ENCODE measurements at places on chromosomes 13 and 19.

DNA sequence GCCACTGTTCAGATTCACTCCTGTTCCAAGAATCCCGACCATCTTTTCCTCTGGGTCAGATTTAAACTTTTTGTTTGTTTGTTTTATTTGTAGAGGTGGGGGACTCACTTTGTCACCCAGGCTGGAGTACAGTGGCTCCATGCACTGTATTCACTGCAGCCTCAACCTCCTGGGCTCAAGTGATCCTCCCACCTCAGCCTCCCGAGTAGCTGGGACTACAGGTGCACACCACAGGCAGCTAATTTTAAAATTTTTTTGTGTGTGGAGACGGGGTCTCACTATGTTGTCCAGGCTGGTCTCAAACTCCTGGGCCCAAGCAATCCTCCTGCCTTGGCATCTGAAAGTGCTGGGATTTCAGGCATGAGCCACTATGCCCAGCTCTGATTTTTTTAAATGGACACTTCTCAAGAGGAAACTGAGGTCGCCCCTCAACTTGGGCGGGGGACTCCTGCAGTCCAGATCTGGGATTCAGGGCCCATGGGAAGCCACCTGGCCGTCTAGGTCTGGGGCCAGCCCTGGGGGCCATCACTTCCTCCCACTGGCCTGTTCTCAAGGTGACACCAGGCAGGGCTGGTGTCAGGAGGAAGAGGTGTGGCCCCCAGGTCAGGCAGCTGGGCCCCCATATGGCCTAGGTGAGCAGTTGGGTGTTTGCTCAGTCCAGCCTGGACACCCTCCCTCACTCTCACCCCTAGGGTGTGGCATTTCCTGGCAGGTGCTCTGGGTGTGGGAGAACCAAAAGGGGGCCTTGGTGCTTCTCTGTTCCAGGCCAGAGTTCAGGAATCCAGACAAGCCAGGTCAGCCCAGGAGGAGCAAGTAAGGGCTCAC, 1.3 kb downstream of the B3GNT3 start:
- no peak for DNase-seq

DNA sequence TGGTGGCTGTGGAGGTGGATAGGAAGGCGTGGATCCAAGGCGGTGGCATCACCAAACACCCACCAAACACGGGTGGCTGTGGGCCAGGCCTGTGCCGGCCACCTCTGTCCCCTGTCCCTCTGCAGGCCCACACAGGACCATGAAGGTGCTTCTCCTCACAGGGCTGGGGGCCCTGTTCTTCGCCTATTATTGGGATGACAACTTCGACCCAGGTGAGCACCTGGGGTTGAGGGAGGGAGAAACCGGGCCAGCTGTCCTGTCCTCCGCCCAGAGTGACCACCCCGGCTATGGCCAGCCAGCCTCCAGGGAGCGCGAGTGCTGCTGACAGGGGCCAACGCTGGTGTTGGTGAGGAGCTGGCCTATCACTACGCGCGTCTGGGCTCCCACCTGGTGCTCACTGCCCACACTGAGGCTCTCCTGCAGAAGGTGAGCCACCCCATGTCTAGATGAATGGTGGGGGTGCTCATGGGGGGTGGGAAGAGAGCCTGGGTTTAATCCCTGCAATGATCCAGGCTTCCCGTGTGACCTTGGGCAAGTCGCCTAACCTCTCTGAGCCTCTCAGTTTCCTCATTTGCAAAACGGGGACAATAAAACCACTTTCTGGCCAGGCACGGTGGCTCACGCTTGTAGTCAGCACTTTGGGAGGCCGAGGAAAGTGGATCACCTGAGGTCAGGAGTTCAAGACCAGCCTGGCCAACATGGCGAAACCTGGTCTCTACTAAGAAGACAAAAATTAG, 4.0 kb downstream of the HSD11B1L start:
- no peak for DNase-seq

DNA sequence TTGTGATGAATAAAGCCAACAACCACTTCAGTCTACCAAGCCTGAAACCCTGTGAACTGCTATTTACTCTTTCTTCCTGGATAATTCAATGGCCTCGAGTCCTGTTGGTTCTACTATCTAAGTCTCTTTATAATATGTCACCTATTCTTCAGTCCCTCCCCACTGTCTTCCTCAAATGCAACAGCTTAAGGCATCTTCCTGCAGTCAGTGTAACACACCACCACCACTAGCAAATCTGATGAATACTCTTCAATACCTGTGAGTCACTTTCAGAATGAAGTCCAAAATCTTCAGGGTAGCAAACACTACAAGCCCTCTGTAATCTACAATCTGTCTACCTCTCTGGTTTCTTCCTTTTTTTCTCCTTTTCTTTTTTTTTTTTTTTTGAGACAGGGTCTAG, 32.9 kb downstream of the ZDHHC20 start:
- no peak for DNase-seq

DNA sequence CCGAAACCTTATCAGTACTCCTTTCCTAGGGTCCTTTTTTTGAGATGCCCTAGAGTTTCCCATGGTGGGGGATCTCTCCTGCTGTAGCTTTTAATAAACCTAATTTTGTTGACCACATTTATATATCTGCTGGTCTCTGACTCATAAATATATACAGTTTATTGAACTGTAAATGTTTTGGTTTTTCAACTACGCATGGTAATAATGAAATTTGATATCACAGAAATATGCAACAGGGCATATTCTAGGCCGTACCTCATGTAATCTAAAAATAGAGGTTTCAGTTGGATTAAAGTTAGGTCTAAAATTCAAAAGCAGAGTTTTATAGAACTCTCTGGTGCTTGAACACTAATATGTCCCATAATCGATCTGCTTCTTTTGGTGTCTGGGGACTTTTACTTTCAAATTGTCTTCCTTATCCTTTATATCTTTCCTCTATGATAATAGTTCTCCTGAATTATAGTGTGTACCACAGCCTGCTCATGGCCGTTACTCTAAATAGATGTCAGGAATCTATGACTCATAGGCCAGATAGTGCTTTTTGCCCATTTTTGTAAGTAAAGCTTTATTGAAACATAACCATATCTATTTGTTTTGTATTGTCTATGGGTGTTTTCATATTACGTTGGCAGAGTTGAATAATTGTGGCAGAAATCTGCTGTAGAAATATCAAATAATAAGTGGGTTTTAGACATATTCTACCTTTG, 324.8 kb upstream of the PCDH9 start:
- DNase-seq, result no peak

- no peak for DNase-seq
Measured at GRCh38 chr13:27088619-27089018, 83.0 kb downstream of the USP12 start.

DNA sequence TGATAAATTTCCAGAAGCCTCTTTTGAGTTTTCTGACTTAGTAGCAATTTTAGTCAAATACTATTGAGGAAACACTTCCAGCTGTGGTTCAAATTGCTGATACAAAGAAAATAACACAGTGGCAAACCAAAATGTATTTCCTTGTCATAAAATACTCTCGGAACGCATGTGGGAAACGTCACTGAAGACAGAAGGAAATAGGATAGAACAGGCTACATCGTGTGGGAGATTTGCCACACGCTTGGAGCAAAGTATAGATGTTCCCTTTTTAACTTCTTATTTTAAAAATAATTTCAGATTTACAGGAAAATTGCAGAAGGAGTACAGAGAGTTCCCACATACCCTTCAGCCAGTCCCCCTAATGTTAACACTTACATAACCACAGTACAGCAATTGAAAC, 88.8 kb downstream of the ING1 start:
- no peak for DNase-seq

GRCh38 chr13:28626266-28626665, 32.7 kb upstream of the POMP start:
- no peak for DNase-seq

- no peak for DNase-seq
Measured at GRCh38 chr13:75787249-75787928, 151.3 kb downstream of the LMO7 start.

- DNase-seq, result peak; percentile 68
Measured at GRCh38 chr13:46179491-46179908, 2.5 kb downstream of the LCP1 start.

DNA sequence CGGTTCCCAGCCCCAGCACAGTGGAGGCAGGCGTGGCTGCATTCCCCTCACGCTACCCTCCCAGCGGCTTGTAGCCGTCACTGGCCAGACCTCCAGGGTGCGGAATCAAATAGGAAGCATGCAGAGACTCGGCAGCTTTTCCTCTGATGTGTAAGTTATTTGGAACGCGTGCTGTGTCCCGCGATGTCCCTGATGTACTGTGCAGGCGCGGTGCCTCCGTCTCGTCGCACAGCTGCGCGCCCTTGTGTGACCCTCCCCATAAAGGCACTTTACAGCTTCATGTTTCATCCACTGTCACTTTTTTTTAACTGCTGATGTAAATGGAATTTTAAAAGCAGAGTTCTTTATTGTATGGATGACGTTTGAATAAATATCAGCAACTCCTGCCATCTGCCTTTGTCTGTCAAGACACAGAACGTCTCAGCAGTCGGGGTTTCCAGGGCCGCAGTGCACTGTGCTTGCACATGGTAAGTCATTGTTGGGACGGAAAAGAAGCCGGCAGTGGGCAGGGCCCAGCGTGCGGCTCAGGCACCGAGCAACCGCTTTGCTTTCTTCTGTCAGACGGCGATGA, 7.3 kb upstream of the F7 start:
- DNase-seq, result no peak

DNA sequence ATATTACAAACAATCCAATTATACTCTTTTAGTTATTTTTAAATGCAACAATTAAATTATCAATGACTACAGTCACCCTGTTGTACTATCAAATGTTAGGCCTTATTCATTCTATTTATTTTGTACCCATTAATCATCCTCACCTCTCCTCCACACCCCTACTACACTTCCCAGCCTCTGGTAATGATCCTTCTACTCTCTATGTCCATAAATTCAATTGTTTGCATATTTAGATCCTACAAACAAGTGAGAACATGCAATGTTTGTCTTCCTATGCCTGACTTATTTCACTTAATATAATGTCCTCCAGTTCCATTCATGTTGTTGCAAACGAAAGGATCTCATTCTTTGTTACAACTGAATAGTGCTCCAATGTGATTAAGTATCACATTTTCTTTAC, 1414.6 kb downstream of the SLITRK1 start:
- no peak for DNase-seq

DNA sequence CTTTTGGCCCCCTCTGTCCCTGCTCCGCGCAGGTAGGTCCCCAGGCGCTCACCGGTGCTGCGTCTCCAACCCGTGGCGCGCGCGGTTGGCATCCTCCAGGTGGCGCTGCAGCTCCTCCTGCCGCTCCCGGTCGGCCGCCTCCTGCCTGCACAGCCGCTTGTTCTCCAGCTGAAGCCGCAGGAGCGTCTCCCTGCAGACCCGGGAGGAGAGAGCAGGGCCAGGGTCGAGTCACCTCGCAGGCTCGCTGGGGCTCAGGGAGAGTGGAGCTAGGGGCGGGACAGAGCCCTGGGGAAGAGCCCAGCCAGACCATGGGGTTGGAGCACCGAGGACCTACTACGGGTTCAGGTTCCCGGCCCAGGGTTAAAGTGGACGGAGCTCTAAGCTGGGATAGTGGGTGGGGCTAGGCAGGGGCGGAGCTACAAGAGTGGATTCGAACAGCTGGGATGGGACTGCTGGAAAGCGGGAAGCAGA, 9.3 kb downstream of the HOOK2 start:
- DNase-seq, result peak; percentile 57

DNA sequence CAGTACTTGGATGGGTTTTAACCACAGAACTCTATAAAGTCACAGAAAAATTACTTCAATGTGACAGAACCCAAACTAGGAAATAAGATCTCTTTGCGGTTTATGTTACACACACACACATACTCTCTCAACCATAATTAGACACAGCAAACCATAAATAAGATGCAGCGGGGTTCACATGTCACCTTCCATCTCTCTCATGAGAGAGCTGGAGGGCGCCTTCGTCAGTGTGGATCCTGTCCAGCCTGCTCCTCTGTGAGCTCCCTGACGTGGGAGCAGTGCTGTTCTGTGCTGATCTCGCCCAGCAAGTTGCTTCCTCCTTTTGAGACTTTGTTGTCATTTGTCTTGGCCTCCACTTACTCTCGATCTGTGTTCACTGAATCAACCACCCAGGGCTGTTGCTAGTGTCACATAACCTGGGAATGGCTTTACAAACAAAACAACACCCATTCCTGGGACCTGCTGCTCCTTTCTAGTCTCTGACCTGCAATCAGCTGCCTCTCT, 204.9 kb upstream of the KL start:
- no peak for DNase-seq

DNA sequence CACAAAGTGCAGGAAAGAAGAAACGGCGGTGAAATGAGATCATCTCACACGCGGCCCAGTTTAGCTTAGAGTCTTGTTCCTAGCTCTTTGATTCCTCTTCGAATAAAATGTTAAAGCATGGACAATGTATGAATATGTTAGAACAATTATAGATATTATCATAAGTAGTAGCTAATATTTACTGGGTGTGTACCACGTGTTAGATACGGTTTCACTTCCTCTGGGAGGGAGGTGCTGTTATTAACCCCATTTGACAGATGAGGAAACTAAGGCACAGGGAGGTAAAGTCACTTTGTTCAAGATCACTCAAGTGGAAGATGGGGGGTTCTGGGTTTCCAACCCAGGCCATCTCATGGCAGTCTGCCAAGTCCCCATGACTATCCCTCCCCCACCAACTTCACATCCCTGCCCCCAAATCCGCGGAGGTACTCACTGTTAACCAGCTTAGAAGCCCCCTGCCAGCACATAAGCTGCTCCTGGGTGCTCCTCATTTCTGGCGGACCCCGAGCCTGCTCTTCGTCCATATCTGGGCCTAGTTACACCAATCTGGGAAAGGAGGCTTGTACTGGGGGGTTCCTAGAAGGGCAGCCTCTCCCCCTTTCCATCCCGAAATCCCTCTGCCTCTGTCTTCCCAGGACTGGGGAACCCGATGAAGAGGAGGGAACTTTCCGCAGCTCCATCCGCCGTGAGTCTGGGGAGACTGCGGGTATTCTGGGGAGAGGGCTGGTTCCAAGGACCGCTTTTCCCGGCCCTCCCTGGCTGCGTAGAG, 1.0 kb upstream of the FXYD7 start:
- DNase-seq, result no peak

DNA sequence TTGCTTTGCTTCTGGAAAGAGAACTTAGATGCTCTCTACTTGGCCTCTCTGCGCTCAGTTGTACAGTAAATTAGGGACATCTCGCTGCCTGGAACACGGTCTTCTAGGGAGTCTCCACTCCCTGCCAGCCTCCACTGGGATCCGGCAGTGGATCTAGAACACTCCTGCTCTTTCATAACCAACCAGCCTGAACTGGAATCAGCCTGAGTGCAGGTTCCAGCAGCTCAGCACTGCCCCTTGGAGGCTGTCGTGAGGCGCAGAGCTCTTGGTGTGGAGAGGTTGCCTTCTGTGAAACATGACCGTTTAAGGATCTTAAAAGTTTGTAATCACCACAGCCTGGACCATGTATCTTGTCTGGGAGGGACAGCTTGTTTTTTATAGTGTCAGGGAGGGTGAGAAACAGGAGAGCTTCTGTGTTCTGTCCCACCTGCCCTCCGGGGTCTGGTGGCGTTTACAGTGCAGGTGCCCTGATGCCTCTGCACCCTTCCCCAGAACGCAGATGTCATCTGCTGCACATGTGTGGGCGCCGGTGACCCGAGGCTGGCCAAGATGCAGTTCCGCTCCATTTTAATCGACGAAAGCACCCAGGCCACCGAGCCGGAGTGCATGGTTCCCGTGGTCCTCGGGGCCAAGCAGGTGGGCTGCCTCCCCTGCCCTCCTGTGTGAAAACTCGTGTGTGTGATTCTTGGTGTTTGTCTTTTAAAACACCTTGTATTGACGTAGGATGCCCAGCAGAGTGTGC, 24.8 kb downstream of the UPF1 start:
- no peak for DNase-seq

- no peak for DNase-seq
Measured at GRCh38 chr13:99985886-99986527, 4.4 kb downstream of the ZIC2 start.

GRCh38 chr19:42092350-42092749, 16.4 kb downstream of the ZNF574 start:
- no peak for DNase-seq
